ENCODE measurements at places on chromosomes 2 and 18.

GRCh38 chr2:126686841-126687485, 31.0 kb downstream of the GYPC start:
- DNase-seq = no peak

- no peak for DNase-seq
Measured at GRCh38 chr2:96885432-96886347, 15.8 kb upstream of the SEMA4C start.

- peak; percentile 36 for DNase-seq
Measured at GRCh38 chr18:11688972-11689668, at the start of gene GNAL. Gene GNAL, plus strand, starts transcription at chr18:11689264. Its CDS starts 300 bp downstream, at chr18:11689564.

GRCh38 chr2:82139979-82140611, 1835.5 kb upstream of the LRRTM1 start:
- DNase-seq = no peak

DNA sequence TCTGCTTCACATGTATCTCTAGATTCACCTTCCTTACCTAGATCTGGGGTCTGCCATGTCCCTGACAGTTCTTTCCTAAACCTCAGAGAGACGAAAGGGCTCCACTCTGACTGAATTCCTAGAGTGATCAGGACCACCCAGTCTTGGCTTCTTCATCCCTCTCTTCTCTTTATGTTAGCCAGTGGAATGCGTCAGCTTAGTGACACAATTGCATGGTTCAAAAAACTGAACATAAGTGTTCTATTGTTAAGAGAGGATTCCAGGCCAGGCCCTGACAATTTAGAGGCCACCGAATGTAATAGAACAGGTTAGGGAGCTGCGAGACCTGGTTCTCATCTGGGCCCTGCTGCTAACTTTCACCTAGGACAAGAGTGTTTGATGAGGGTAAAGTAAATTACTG, 10.0 kb downstream of the PRELID3A start:
- DNase-seq = no peak

DNA sequence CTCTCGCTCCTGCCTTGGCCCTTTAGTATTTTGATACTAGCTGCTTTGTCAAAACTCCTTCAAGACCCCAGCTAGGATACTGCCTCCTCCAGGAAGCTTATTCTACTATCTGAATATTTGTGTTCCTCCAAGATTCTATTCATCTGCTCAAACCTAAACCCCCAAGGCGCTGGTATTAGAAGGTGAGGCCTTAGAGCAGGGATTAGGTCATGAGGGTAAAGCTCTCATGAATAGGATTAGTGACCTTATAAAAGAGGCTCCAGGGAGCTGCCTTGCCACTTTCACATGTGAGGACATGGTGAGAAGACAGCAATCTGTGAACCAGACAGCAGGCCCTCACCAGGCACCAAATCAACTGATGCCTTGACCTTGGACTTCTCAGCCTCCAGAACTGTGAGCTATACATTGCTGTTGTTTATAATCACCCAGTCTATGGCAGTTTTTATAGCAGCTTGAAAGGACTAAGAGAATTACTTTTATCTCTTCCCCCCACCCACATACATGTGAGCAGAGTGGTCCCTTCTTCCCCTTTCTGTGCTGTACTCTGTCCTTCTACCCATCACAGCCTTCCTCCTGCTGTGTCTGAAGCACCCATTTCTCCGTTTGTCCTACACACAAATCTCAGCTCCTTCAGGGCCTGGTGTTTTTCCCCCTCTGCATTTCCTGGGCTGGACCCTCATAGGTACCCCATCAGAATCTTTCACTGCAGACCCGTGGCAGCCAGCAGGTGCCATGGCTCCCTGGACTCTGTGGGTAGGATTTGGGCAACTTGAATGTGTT, 54.5 kb downstream of the HS1BP3 start:
- DNase-seq = no peak

- no peak for DNase-seq
Measured at GRCh38 chr2:241081643-241082340, 20.3 kb downstream of the MTERF4 start.

GRCh38 chr2:240254337-240255164, 114.1 kb upstream of the OTOS start:
- DNase-seq = no peak

- DNase-seq = no peak
Measured at GRCh38 chr2:10256031-10256514, 46.6 kb upstream of the HPCAL1 start.

DNA sequence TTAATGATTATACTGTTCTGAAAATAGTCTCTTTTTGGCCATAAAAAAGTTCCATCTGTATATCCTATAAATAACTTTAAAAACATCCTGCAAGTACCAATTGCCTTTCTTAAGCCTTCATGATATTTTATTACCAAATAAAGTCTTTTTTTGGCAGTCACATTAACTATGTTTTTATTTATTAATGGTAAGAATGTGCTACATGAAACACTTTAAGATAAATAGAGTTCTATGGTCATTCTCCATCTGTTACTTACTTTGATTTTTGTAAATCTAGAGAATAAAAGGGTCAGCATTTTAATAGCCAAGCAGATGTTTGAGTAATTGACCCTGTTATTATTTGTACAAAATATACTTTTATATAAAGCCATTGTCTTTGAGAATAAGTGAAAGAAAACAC, 52.6 kb downstream of the LCLAT1 start:
- DNase-seq = no peak

GRCh38 chr2:12665334-12665733, 51.4 kb upstream of the TRIB2 start:
- no peak for DNase-seq

DNA sequence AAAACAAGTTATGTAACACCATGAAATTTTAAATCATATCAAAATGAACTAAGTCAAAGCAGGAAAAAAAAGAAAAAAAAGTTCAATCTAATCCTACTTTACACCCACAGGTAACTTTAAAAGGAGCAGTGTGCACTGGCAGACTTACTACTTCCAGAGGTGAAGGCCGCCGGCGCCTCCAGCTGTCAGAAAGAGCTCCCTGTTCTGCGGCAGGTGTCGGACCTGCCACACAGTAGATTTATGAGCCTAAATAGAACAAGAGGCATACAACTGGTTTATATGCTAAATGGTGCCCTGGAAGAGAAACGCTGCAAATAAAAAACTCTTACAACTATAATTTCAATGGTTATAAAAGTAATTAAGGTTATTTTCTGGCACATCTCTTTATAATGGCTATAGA, 23.1 kb upstream of the PNO1 start:
- no peak for DNase-seq

GRCh38 chr2:102226612-102227391, 40.0 kb downstream of the IL1RL2 start:
- DNase-seq = no peak

- DNase-seq = no peak
Measured at GRCh38 chr18:45014047-45014501, 333.4 kb downstream of the SETBP1 start.

- no peak for DNase-seq
Measured at GRCh38 chr2:179768765-179769164, 92.6 kb downstream of the ZNF385B start.

DNA sequence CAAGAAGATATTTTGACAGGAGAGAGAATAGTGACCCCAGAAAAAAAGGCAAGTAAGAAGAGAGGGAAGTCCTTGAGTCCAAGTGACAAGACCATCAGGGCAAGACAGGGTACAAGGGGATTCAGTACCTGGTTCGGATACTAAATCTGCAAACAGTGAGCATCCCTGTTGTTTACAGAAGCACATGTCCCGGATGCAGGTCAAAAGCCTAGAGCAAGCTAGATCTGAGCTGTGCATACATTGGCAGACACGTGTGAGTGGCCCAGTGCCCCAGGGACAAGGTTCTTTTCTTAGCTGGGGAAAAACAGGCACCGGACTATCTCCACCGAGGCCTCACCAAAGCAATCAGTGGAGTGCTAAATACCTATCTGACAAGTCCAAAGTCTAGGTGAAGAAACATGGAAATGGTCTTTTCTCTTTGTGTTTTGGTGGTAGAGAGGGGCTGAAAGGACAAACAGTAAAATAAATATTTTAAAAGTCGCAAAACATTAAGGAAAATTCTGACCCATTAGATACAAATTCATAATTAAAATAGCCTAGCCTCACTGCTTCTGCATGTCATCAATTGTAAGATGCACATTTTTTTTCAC, 165.2 kb downstream of the SUCLG1 start:
- DNase-seq = no peak

DNA sequence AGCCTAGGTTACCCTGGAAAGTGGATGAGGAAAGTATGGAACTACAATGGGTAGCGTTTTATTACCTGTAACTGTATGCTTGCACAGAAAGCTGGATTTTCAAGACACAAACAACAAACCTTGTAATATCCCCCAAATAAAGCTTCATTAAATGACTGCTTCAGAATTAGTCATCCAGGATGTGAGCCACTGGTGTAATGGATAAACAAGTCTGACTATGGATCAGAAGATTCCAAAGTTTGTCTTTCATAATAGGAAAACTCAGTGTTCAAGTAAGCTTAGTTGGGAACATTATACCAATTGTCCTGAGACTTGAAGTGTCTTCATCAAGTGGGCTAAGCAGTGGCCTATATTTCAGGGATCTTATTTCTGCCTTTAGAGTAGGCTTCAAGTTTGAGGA, 518.8 kb downstream of the LRP1B start:
- no peak for DNase-seq

DNA sequence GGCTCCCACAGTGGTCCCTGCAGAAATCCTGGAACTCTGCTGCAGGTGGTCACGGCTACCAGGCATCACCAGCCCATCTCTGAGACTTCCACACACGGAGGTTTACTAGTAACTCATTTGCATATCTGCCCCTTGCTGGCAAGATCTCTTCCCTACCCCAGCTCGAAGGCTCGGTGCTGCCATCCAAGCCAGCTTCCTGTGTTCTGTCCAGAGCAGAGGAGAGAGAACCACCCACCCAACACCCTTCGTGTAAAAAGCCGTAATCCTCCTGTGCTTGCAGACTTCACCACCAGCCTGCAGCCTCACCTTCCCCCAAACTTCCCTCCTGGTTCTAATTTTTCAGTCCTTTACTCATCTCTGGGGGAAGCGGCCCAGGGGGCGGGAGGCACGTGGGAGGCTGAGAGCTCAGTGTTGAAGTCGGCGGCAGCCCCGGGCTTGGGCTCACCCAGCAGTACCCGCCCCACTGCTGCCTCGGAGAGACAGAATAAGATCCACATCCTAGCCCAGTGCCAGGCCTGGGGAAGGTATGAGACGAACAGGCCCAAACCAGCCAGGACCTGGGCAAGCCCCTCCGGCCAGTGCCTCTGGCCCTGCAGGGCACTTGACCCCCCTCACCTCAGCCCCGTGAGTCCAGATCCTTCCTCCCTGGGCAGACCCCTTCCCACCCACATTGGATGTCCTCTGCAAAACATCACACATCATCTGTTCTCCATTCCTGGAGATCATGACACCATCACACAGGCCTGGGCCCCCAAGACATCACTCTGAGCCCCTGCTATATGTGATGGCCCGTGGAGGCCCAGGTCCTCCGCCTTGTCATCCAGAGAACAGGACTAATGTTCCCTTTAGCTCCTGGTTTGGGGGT, 145.8 kb upstream of the ID2 start:
- DNase-seq = no peak

DNA sequence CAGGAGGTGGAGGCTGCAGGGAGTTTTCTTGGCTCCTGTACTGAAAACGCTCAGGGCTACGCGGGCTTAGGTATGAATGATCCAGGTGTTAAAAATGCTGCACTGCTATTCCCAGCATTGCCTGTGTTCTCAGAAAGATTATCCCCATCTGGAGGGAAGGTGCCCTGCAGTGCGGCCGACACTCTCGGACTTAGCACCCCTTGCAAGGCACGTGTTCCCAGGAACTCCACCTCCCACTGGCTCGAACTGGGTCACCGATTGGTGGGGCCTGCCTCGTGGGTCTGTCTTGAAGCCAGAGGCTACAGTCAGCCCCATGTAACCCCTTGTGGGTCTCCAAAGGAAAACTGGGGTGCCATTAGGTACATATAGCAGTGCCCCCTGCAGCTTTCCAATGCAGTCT, 25.7 kb downstream of the ANO7 start:
- no peak for DNase-seq

- no peak for DNase-seq
Measured at GRCh38 chr2:154187948-154188347, 316.2 kb downstream of the GALNT13 start.

GRCh38 chr2:172283476-172283875, 143.9 kb upstream of the ITGA6 start:
- DNase-seq = no peak

DNA sequence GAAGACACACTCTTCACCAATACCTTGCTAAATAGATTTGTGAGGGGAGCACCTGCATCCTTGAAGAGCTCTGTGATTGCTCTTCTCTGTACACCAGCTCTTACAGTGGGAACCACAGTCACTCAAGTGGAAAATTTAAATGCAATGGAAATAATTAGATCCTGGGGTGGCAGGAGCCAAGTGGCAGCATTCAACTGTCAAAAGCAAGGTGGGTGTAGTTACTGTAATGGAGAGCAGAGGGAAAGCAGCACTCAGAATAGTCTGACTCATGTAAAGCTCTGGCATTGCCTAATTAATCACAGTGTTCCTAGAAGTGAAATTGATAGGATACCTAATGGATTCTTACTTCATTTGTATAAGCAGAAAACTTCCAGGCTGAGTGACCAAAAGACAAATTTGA, 245.8 kb downstream of the KCNE4 start:
- peak; percentile 95 for DNase-seq

DNA sequence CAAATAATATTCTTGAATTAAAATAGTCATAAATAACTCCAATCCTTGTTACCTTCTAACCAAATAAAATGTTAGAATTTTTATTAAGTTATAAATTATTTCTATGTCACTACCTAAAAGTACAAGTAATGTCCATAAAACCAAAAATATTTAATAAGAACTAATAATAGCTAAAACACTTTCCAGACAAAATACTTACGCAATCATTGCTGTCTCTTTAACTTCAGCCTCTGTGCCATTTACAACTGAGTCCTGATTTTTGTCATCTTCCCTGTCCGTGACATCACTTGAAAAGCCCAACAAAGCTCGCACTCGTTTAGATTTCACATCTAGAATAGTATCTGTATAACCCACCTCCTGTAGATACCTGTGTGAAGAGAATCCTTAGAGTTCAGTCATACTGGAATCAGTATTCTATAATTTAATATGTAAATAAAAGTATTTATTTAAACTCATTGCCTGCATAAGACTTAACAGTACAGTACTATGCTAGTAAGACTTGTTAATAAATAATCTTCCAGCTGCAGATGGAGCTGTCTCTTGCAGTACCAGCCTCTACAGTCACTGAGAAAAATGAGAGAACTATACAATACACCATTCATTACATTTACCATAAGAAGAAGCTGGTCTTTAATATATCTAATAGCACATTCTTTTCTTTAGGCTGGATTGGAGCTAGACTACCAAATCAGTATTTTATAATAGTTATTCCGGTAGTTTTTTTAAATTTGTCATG, 63.8 kb downstream of the STRN start:
- DNase-seq = no peak

DNA sequence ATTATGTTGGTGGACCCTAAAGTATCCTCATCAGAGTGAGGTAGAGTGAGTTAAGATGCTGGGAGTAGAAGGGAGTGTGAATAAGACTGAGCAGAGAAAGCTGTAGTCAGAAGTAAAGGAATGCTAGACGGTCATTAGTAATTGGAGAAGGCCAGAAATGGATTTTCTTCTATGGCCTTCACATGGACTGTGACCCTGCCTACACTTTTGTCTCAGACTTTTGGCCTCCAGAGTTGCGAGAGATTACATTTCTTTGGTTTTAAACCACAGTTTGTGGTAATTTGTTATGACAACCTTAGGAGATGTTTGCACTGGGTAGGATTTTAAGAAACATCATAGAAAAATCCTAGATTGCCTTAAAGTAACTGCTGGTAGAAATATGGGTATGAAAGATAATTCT, 1267.7 kb upstream of the TMEFF2 start:
- DNase-seq = no peak
